ENCODE measurements at places on chromosomes 3 and 15.

- no peak for DNase-seq
Measured at GRCh38 chr3:193902607-193903511, 233.1 kb upstream of the HES1 start.

GRCh38 chr3:176798680-176799079 lies 398.6 kb downstream of the TBL1XR1 start:
- no peak for DNase-seq

DNA sequence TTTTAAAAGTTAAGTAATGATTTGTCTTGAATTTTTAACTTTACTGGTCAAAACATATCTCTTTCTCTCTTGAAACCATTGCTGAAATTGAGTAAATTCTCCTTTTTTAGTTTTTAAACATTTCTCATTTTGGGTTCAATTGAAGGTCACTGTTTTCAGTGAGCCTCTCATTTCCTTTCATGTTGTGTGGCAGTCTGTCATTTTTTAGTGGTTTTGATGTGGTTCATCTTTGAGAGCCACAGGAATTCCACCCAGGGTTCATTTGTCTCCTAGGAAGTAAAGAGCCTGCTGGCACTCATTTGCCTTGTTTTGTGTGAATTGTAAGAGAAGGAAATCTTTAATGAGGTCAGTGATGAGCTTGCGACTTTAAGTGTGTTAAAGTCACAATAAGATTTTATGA lies 10.4 kb downstream of the CLDN11 start:
- DNase-seq, result no peak

DNA sequence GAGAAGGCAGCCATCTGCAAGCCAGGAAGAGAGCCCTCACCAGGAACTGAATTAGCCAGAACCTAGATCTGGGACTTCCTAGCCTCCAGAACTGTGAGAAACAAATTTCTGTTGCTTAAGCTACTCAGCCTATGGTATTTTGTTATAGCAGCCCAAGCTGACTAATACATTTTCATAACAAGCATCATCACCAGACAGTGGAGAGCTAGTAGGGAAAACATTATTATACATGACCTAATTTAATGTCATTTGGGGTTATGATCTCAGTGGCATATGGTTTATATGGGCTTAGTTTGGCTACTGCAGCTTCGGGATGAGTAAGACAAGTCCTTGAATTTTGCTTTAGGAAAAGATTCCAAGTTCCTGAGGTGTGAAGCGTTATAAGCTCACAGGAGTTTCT lies 35.6 kb downstream of the LNP1 start:
- no peak for DNase-seq

- DNase-seq, result no peak
Measured at GRCh38 chr3:78606756-78607155, 1161.0 kb downstream of the ROBO1 start.

GRCh38 chr3:156516961-156517360 lies 38.0 kb downstream of the SSR3 start:
- no peak for DNase-seq

GRCh38 chr3:196726788-196727675 lies 12.6 kb upstream of the PAK2 start:
- DNase-seq, result no peak

GRCh38 chr3:181464033-181464694 lies 247.6 kb upstream of the SOX2 start:
- DNase-seq, result no peak

- DNase-seq, result peak; percentile 21
Measured at GRCh38 chr3:125683067-125683829, 88.0 kb upstream of the OSBPL11 start.

GRCh38 chr3:151504606-151505005 lies 43.7 kb upstream of the IGSF10 start:
- no peak for DNase-seq

DNA sequence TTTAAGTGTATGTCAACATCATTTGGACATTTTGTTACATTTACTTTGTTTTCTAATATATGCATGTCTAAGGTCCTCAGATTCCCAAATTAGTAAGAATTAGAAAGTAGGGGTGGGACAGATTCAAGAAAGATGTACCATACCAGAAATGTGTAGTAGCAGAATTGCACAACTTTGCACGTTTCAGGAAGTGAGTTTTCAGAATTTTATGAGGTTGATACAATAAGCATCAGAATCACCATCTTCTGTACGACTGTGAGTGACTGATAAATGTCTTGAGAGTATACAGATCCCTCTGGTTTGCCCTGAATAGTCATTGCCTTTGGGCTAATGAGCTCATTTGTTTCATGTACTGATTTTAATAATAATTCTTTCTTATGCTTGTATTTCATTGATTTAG lies 9.3 kb downstream of the ARIH2 start:
- DNase-seq, result no peak

DNA sequence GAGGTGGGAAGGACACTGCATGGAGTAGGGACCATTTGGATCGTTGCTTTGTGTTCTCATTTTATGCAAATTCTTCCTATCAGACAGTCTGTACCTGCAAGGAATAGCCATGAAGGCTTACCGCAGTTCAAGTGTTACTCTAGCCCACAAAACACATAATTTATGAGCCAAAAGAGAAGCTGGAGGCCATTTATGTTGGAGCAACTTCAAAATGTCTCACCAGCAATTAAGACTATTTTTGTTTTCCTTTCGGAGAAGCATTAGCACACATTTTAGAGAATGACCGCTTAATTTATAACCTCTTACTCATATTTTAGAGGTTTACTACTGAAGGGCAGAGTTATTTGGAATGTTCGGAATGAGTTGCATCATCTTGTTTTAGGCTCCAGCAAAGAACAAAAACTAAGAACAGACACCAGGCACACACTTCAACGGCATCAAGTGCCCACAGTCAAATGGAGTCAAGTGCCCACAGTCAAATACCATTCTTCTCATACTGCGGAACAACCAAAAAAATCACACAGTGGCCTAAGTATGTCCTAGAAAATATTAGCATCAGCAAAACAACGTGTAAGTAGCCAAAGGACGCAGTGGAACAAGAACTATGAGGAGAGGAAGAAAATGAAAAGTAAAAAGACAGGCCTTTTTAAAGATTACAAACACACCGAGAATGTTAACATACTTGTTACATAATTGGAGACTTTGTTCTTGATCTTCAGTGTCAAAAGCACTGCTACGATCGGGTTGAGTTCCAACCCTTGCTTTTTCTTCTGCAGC lies 17.5 kb upstream of the GOLGA8J start:
- DNase-seq, result no peak

GRCh38 chr3:127321371-127321770 lies 33.5 kb upstream of the PRR20G start:
- DNase-seq, result no peak

- no peak for DNase-seq
Measured at GRCh38 chr15:57532731-57533447, 58.8 kb upstream of the MYZAP start.

DNA sequence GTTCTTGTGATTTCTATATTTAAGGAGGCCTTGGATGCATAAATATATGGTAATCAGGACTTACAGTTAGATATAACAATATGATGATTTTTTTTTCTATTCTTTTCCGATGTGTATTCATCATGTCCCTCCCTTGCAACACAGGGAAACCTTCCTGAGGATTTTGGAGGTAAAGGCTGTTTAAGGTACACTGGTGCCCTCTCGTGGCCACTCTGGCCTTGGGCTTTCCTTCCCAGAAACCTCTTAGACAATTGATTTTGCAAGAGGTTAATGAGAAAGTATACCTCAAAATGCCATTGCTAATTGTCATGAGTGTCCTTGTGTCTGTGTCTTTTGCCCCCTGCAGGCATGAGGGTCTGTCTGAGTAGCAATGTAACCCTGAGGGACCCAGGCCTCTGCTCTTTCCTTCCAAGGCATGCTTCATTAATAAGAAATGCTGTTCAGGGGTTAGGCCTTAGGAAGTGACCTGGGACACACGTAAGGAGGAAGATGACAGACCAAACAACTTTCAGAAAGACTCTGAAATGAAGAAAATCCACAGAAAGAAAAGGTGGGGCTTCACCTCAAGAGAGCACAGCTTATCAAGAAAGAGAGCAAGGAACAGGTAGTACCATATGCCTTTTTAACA lies 70.3 kb upstream of the PPP2R3A start:
- DNase-seq, result peak; percentile 78

DNA sequence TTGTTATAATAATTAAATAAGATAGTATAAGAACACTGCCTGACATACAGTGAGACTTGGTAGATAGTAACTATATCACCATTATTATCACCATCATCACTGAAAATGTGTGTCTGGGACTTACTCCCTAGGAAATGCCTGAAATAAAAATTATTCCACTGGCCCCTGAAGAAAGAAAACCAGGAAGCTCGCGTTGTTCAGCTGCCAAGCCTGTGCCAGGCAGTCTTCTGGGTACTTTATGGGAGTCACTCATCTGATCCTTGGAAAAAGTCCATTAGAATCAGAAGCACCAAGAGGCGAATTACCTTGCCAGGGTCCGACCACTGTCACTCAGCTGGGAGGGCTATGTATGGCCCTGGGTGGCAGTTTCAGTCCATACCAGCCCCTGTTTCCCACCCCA lies 220.3 kb upstream of the TPM1 start:
- DNase-seq, result no peak

DNA sequence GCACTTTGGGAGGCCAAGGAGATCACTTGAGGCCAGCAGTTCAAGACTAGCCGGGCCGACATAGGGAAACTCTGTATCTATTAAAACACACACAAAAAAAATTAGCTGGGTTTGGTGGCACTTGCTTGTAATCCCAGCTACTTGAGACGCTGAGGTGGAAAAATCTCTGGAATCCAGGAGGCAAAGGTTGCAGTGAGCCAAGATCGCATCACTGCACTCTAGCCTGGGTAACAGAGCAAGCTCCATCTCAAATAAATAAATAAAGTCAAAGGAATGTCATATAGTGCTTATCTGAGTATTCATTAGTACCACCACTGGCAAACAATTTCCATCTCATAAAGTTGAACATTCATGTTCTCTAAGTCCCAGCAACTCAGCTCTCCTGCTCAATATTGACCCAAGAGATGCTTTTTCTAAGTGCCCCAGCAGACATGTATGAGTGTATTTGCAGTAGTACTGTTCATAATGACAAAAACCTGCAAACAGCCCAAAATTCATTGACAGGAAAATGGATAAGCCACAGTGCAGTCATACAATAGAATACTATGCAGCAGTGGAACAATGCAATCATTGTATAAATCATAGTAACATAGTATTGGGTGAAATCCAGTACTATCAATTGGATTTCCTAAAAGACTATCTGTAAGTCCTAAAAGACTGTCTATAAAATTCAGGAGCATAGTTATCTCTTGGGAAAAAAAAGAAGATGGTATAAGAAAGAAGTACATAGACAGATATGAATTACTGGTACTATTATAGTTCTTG lies 751.5 kb upstream of the LMCD1 start:
- no peak for DNase-seq

DNA sequence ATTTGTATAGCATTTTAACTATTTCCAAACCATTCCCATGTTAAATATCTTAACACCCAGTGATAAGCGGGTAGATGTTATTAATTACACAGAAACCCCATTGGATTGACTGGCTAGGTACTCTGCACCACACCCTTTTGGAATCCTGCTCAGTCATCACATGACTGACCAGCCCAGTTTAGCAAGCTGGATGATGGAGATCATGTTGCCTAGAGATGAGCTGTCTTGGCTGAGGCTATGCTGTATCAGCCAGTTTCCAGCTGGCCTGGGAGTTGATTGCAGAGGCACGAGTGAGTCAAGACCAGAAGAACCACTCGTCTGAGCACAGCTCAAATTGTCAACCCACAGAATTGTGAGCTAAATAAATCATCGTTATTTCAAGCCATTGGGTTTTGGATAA lies 124.6 kb downstream of the ZNF621 start:
- DNase-seq, result no peak

DNA sequence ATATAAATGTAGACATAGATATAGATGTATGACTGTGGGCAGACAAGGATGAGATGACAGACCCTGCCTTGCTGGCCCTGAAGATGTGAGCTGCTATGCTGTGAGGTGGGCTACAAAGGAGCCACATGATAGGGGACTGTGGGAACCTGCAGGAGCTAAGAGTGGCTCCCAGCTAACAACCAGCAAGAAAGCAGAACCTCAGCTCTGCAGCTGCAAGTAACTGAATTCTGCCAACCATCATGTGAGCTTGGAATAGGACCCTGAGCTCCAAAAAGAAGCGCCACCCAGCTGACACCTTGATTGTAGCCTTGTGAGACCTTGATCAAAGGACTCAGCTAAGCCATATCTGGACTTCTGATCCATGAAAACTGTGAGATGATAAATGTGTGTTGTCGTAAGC lies 123.3 kb upstream of the GRM7 start:
- DNase-seq, result no peak

GRCh38 chr15:68658641-68659358 lies 80.0 kb downstream of the CORO2B start:
- DNase-seq, result no peak

DNA sequence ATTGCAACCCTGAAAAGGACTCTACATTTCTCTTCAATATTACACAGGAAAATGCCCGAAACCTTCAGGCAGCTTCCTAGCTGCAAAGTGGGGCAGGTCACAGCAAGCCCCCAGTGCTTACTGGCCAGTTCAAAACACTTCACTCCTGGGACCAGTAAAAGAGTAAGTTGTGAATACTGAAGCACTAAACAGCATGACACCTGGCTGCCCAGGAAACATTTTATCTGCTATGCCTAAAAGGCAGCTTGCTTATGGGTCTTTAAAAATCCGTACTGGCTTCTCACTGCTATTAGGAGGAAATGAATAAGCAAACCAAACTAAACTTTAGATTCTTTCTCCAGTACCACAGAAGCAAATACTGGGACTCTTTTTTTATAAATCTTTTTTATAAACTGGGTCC lies 457.9 kb upstream of the ALCAM start:
- peak; percentile 46 for DNase-seq

DNA sequence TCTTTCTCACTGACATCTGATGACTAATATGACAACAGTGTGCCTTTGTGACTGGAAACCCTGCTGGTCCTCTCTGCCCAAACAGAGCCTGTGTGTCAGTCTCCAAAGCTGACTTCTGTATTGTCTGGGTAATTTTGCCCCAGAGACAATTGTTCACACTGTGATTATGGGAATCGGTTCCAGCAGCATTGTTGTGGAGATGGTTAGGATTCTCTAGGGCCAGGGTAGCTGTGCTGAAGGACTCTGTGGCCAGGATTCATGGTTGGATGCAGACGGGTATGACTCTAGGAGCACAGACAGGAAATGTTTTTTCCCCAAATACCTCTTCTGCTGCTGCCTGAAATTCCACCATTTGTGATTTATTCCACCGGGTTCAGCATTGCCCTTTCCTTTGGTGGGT lies 57.5 kb upstream of the ITGA11 start:
- DNase-seq, result no peak

- DNase-seq, result no peak
Measured at GRCh38 chr15:63146684-63147083, 10.6 kb downstream of the RPS27L start.
